ENCODE measurements at places on chromosomes 5 and 9.

DNA sequence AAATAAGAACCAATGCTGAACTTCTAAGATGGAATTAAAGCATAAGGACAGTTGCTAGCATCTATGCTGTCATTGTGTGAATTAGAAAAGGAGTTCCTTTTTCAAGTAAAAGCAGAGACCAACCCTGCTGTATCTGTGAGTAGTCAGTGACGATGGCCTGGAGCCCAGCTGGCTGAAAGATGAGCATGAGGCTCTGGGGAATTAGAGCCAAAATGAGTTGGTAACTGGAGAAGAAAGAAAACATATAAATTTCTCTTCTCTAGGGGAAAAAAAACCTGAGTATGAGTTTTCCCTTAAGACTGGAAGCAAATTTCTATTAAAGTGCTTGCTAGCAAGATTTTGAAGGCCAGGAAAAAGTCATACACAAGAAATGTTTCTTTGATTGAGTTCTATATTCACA lies 1.6 kb upstream of the SPZ1 start:
- no peak for DNase-seq

GRCh38 chr9:18014556-18014955 lies 435.7 kb downstream of the SH3GL2 start:
- no peak for DNase-seq

DNA sequence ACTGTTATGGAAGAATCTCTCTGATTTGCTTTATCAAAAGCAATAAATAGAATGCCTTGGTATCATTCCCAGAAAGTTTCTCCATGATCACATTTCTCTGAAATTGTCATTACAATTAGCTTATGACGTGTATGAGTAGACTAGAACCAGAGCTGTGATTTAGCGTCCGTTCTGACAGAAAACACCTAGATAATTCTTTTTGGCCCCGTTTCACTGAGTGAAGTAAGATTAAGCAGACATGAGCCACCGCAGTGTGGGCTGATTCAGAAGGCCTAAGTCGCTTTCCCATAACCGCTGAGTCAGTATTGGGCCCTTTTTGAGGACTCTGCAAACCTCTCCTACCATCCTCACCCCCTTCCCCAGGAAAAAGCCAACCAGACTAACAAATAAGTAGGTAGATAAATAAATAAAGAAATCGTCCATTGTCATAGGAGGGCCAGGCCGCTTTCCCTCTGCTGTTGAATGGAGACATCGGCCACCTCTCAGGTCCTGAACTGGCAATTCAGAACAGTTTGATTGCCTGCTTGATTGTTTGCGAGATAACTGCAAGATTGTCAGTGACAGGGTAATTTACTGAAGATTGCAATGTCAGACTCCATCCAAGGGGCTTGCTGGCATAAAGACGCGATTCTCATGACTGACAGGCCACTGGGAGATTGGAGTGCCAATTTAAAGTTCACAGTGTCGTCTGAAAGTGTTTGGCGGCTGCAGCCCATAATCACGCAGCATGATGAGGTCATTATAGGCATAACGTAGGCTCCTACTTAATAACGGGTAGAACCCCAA lies 105.0 kb upstream of the WWC1 start:
- DNase-seq: no peak

- no peak for DNase-seq
Observed at GRCh38 chr5:77305222-77305846, 94.9 kb downstream of the PDE8B start.

- DNase-seq: no peak
Observed at GRCh38 chr9:137631345-137632229, 12.8 kb downstream of the EHMT1 start.

DNA sequence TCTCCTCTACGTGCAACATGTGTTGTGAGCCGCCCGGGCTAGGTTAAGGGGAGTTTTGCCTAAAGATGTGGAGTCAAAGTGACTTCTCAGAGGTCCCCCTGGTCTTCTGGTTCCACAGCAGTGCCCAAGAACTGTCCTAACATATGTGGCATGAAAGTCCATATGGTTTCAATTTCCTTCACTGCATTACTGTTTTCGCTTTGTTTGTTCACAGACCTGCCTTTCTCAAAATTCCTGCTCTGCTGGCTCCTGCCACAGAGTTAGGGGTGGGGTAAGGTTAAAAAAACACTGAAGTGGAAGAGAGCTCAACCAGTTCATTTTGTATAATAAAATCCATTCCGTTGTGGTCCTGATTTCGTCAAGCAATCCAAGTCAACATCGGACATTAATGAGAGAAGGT lies 289.4 kb downstream of the DMAC1 start:
- DNase-seq: no peak

DNA sequence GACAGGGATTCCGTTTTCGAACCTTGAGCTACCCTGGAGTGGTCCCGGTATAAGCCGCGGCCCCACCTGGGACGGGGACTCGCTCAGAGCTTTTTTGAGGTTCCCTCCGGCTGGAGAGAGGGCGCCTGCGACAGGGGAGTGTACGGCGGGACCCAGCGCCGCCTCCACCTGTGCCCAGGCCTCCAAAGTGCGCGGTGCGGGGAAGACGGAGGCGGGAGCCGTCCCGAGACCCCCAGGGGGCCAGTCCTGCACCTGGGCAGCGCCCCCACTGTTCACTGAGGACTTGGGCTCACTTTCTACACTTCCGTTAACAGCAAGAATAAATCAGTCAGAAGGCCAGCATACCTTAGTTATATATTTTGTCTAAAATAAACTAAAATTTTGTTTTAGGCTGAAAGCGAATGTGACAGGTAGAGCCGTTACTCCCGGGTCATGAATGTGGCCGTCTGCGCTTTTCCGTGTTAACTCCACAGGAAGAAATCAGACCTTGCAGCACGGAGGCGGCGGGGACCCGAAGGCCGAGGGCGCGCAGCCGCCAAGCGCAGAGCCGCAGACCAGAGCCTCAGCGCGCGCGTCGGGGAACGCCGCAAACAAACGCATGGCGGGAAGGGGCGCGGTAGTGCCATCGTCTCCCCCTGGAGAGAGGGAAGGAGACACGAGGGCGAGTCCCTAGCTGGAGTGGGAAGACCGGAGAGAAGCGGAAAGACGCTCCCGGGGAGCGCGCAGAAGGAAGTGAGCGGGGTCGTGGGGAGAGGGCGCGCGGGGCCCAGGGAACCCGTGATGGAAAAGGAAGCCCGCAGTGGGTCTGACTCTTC lies 14.1 kb downstream of the TRIM7 start:
- DNase-seq: no peak

DNA sequence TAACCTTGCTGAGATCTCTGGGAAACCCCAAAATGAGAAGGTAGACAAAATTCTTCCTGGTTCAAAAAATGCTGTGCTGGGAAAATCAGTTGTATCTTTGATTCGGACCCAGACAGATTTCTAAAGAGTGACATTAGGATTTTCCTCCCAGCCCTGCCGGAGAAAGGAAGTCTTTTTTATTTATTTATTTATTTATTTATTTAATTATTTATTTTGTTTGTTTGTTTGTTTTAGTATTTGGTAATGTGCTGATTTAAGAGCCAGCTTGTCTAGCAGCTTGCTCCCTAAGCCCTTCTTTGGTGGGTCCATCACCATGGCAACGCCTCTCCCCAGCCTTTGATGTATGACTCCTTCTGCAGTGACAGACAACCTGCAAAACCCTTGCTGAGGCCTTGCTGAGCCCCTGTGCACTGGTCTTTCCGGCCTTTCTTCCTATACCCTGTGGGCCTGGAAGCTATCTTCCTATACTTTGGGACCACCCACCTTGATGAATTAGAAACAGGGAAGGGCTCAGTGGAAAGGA lies 60.6 kb upstream of the AFAP1L1 start:
- DNase-seq: no peak

GRCh38 chr9:32218100-32218767 lies 166.2 kb upstream of the ACO1 start:
- no peak for DNase-seq

DNA sequence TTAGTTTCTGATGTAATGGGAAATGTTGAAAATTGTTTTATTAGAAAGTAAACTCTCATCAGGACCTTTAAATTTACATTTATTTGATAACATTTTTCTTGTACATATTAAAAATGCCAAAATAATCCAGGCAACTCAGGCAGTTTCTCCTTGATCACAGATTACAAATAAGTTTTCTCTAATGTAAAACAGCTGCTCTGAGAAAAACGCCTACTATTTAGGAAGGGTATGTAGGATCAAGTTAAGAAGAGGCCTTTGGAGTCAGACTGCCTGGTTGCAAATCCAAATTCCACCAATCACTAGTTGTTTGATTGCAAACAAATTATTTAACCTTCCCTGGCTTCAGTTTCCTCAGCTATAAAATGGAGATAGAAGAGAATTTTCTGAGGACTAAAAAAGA lies 610.8 kb downstream of the PDE4D start:
- DNase-seq: no peak

- no peak for DNase-seq
Observed at GRCh38 chr5:148826739-148827070, 294 bp downstream of the ADRB2 start.

GRCh38 chr9:136147890-136148714 lies 29.4 kb upstream of the TMEM250 start:
- DNase-seq: no peak

DNA sequence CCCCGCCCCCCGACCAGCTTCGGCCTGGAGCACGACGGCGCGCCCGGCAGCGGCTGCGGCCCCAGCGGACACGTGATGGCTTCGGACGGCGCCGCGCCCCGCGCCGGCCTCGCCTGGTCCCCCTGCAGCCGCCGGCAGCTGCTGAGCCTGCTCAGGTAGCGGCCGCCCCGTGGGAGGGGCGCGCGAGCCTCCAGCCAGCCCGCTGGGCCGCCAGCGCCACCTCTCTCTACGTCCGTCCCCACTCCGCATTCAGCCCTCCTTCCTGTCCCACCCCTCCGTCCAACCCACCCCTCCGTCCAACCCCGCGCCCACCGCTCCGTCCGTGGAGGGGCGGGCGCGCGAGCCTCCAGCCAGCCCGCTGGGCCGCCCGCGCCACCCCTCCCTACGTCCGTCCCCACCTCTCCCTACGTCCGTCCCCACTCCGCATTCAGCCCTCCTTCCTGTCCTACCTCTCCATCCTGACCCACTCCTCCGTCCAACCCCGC lies 6.5 kb downstream of the ADAMTS13 start:
- DNase-seq: no peak

DNA sequence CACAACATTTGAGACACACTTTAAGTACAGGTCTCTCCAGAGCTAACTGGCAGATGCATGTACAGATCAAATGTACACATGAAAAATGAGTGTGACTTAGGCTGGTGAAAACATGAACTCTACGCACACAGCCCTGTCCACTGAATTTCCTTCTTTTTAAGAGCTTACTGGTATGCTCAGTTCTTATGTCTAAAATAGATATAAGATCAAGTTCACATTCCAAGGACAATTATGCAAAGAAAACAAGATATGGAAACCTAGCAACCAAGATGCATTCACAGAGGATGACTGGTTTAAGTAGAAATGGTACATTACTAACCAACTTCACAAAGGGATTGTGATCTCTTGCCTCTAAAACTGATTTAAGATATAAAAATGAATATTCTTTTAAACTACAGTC lies 56.7 kb downstream of the TLE1 start:
- DNase-seq: no peak

DNA sequence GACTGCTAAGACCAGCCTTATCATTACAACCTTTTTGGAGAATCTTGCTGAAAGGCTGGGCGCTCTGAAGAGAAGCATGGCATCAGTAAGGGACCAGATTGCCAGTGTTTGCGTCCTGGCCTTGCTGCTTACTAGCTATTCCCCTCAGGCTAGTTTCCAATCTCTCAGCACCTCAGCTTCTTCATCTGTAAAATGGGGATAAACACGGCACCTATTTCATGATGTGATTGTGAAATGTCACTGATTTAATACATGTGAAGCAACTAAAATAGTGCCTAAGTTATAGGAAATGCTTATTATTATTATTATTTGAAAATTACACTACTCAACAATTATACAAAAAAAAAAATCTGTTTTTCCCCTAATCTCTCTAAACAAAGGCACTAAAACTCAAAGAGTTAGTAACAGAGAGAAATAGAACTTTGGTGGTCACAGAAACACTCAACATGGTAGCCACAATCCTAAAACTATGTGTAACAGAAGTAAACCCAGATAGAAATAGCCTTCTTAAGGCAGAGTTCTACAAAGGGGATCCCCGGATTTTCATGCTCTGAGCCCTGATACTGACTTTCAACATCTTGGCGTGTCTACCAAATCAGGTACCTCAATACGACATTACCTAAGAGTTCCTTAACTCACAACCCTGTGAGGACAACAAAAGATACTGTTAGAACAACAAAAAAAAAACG lies 62.0 kb downstream of the ENC1 start:
- DNase-seq: no peak

- DNase-seq: no peak
Observed at GRCh38 chr5:67267512-67268216, 71.1 kb upstream of the CD180 start.

- DNase-seq: no peak
Observed at GRCh38 chr5:14660833-14661232, 3.7 kb upstream of the OTULIN start.

DNA sequence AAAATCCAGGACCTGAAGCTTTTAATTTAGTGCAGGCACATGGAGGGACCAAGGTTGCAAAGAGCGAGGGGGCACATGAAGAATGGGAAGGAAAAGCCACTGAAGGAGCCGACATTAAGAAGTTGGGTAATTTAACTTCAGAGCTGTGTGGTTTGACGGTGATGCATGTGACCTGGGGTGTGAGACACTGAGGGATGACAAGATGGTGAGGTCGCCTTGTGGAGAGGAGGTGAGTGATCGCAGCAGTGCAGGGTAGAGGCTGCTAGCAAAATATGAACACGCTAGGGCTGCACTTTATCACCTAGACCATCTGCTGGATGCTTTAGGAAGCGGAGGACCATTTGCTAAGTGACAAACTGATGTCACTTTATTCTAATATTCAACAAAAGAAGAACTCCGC lies 339.0 kb upstream of the KIF2A start:
- DNase-seq: no peak

DNA sequence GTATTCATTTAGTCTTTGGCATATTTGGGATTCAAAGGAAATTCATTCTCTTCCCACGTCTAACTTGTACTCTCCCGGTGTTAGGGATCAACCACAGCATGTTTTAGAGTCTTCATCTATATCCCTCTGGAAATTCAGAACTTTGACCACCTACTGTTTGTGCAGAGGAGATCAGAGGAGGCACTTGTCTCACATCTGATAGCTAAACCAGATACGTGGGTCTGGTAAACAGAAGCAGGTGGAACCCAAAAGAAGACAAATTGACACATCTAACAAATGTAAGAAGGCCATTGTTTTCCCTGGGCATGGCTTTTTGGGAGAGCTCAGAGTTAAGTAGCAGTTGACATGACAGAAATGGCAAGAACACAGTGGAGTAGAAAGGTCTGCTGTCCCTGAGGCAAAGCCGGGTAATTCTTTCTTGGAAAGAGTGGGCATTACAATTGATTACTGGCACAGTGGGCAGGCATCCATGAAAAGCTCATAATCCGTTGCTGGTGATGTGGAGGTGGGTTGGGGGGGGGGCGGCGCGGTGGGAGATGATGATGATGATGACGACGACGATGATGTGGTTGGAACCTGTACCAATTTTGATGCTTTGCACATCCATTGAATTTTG lies 27.5 kb downstream of the PIP5K1B start:
- no peak for DNase-seq

DNA sequence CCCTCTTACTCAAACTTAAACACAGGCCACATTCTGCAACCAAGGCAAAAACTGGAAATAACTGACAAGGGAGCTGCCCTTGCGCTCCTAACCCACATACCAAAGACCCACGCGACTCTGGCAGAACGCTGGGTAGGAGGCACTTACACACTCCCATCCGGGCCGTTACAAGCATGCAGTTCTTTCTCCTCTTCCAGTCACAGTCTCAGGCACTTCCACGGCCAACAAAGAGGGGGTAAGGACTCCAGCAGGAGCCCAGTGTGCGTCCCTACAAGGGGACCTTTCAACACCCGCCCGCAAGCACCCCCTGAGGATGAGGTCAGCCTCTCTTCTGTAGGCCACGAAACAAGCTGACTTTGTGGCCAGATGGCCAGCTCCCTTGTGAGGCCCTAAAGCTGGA lies 57.4 kb downstream of the SERINC5 start:
- no peak for DNase-seq
